Stimulated activated CD4-positive, alpha-beta T cell treated with anti-CD3 and anti-CD28 coated beads, Interleukin-1b, Interleukin-23, amount 100 ng/mL, for 24 hours (primary cell): ENCODE measurements at places on chromosomes 6 and 20.
A peak's percentile ranks its signal among the peaks of the same experiment; 100 is the strongest.

GRCh38 chr6:90611543-90612312, 24.9 kb upstream of the MAP3K7 start:
- no peak for DNase-seq

GRCh38 chr6:39261751-39262150, 32.5 kb upstream of the KCNK5 start:
- DNase-seq, result no peak

- no peak for DNase-seq
Observed at GRCh38 chr6:35503534-35503933, 6.7 kb upstream of the TEAD3 start.

- DNase-seq, result no peak
Observed at GRCh38 chr6:90167514-90168379, 128.9 kb downstream of the BACH2 start.

DNA sequence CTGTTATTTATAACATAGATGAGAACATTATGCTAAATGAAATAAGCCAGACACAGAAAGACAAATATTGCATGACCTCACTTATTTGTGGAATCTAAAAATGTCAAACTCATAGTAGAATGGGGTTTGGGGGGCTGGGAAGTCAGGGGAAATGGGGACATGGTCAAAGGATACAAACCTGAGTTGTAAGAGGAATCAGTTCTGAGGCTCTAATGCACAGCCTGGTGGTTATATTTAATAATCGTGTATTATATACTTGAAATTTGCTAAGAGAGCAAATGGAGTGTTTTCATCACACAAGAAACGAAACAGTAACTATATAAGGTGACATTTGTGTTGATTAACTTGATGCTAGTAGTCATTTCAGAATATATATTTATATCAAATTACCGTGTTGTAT, 40.8 kb upstream of the GFOD1 start:
- no peak for DNase-seq

- DNase-seq, result no peak
Observed at GRCh38 chr6:133873538-133873937, 15.4 kb upstream of the TCF21 start.

GRCh38 chr6:114061741-114062140, 90.8 kb upstream of the HDAC2 start:
- DNase-seq, result no peak

DNA sequence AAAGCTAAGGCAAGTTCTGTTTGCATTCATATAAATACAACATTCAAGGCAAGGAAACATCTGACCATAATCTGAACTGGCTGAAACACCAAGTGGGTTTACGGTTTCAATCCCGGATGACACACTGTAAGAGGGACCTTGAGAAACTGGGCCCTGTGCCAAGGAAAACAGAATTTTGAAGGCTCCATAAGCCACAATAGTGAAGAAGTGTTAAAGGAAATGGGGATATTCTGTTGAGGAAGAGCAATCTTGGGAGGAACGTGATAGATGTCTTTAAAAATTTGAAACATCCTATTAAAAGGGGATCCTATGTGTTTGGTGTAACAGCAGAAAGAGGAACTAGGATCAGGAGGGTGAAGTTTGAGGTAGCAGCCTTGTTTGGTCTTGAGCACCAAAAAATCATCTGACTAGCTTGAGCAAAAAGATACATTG, 82.4 kb upstream of the TAB2 start:
- DNase-seq, result no peak

DNA sequence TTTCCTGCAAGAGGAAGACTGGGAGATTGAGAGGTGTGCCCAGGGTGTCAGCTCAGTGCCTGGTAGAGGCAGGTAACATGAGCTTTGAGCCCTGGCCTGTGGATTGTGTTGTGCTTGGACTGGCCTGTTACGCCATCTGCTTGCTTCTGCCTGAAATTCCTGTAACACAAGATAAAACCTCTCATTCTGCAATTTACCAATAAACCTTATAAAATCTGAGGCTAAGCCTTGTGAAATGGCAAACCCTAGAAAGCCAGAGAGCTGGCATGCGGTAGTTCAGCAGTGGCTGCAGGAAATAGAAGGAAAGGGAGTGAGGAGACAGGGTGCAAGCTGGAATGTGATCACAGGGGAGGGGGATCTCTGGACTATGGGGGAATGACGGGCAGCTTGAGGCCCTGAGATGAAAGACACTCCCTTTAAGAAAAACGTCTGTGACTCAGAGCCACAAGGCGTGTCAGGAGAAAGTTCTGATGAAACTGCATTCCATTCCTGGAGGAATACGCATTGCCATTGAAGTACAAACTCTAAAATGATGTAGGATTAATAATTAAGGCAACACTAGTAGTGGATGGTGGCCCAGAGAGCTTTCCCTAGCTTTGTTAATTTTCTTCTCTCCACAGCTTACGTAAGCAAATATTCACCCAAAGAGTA, 26.3 kb upstream of the TFAP2A start:
- no peak for DNase-seq

DNA sequence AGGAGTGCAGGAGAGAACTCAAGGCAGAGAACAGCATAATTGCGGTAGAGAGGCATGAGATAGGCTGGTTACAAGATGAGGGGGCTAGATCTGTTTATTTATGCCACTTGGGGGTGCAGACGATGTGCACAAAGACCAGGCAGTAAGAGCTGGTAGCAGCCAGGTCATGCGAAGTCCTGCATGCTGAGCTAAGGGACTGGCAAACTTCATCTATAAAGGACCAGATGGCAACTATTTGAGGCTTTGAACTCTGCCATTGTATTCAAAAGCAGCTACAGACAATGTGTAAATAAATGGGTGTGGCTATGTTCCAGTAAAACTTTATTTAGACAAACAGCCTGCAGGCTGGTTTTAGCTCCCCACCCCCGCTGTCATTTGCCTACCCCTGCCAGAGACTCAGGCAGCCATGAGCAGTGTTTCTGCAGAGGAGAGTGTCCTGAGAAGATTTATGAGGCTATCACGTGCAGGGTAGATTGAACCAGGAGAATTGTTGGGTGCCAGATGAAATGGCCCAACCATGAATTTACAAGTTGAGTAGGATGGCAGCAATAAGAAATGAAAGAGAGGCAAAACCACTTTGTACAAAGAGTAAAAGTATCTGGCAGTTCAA, 253.4 kb upstream of the MOCS1 start:
- no peak for DNase-seq

- DNase-seq, result no peak
Observed at GRCh38 chr20:60313191-60313590, 355.0 kb downstream of the CDH26 start.

DNA sequence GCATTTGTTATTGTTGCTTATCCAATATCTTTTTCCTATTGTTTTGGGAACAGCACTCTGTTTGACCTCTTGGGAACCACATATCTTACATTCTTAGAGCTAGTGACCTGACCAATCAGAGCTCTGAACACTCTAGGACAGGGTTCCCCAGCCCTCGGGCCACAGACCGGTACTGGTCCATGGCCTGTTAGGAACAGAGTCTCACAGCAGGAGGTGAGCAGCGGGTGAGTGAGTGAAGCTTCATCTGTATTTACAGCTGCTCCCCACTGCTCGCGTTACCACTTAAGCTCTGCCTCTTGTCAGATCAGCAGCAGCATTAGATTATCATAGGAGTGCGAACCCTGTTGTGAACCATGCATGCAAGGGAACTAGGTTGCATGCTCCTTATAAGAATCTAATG, 226.0 kb upstream of the TSHZ2 start:
- DNase-seq, result no peak

GRCh38 chr6:788058-788457, 95.1 kb upstream of the EXOC2 start:
- peak; percentile 21 for DNase-seq

- DNase-seq, result no peak
Observed at GRCh38 chr20:20503777-20504530, 136.1 kb downstream of the INSM1 start.

- no peak for DNase-seq
Observed at GRCh38 chr6:153172815-153173214, 41.7 kb upstream of the RGS17 start.

- no peak for DNase-seq
Observed at GRCh38 chr20:38393259-38393658, 41.9 kb downstream of the SNHG17 start.

- DNase-seq, result no peak
Observed at GRCh38 chr6:97059473-97059872, 134.9 kb downstream of the KLHL32 start.

GRCh38 chr20:32960849-32961731, 43.1 kb downstream of the SUN5 start:
- DNase-seq, result no peak

- DNase-seq, result no peak
Observed at GRCh38 chr6:100203400-100203799, 209.4 kb upstream of the MCHR2 start.

- DNase-seq, result no peak
Observed at GRCh38 chr6:150230832-150231524, 88.1 kb downstream of the PPP1R14C start.

DNA sequence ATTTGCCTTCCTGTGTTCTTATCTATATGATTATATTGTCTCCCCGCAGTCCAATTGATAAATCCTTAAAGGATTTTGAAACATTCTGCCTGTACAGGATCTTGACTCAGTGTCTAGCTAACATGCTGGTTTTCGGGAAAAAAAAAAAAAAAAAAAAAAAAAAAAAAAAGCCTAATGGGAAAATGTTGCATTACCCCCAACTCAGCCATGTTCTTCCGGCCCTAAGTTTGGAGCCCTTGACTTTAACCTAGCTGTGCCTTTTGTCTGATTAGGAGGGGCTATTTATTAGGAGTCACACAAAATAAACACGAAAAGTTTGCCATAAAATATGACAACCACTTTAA, 244.4 kb upstream of the TCF21 start:
- DNase-seq, result no peak

DNA sequence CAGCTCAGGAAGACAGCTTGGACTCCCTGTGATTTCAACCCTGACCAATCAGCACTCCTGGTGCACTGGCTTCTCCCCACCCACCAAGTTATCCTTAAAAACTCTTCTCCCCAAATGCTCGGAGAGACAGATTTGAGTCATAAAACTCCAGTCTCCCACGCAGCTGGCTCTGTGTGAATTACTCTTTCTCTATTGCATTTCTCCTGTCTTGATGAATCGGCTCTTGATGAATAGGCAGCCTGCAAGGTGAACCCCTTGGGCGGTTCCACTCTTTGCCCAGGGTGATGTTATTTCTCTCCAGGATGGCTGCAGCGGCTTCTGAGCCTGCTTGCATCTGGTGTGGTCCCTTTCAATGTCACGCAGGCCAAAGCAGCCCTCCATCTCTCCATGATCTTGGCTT, 12.4 kb downstream of the SLC52A3 start:
- no peak for DNase-seq

- DNase-seq, result no peak
Observed at GRCh38 chr20:59958626-59959025, 403 bp downstream of the CDH26 start.

DNA sequence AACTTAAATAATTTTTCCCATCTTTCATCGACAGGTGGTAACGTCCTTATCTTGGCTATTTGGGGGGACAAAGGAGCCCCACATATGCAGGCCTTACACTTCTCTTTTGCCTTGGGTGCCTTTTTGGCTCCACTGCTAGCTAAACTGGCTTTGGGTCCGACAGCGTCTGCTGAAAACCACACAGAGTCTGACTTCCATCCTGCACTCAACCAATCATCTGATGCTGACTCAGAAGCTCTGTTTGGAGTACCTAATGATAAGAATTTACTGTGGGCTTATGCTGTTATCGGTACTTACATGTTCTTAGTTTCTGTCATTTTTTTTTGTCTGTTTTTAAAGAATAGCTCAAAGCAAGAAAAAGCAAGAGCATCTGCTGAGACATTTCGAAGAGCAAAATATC, 178.5 kb downstream of the SLC16A10 start:
- DNase-seq, result no peak

DNA sequence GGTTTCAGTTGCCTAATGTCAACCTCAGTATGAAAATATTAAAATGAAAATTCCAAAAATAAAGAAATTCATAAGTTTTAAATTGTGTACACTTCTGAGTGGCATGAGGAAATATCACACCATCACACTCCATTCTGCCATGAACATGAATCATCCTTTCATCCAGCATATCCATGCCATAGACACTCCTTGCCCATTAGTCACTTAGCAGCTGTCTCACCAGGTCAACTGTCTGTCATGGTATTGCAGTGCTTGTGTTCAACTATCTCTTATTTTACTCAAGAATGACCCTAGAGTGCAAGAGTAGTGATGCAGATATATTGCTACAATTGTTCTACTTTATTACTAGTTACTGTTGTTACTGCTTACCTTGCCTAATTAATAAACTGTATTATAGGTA, 712.4 kb downstream of the EPHA7 start:
- no peak for DNase-seq

GRCh38 chr6:107144014-107144413, 28.7 kb upstream of the BEND3 start:
- no peak for DNase-seq

DNA sequence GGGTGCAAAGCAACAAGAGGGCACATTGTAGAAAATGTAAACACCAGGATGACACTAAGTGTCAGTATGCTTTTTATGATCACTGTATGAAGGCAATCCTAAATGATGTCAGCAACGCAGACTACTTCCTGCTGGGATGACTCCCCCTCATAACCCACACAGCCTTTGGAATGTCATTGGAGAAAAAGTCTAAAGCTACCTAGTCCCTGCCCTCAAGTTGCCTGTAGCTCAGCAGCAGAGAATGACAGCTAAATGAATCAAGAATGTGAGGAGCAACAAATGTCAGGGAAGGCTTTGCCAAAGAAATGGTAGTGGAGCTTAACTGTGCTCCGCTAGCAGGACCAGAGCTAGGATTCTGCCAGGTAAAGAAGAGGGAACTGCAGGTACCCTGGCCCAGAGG, 555.6 kb downstream of the CD83 start:
- no peak for DNase-seq

DNA sequence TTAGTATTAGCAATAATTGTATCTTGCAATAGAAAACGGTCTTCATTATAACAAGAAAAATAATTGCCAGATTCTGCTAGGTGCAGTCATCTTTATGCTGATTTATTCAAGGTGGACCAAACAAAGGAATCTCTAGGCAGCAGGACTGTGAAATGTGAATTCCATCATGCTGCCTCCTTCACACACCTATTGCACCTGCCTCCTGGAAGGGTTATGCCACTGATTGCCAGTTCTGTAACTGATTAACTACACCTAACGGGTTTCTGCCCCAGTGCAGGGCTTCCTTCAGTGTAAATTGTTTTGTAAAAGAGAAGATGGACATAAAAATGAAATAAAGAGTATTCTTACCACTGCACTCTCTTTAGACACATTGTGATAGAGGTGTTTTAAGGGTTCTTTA, 96.1 kb downstream of the FOXO3 start:
- no peak for DNase-seq

- no peak for DNase-seq
Observed at GRCh38 chr6:83042467-83043053, 23.1 kb downstream of the UBE3D start.

DNA sequence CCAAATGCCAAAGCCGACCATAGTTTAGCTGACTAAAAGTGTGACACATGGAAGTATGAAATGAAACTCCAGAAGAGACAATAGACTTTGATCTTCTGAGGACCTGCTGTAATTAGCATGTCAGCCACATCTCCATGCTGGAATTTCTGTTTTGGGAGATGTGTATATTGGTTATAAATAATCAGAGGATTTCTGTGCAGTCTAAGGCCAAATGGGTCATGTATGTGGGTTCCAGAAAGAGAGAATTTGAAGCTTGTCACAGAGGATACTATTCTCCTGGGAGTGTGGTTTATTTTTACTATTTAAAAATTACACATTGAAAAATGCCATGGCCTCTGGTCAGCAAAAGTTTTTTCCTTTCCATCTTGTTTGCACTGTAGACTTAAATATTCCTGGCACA, 405.5 kb upstream of the PLCB4 start:
- no peak for DNase-seq
